ENCODE measurements at places on chromosomes 2 and 18.
A peak's percentile ranks its signal among the peaks of the same experiment; 100 is the strongest.

DNA sequence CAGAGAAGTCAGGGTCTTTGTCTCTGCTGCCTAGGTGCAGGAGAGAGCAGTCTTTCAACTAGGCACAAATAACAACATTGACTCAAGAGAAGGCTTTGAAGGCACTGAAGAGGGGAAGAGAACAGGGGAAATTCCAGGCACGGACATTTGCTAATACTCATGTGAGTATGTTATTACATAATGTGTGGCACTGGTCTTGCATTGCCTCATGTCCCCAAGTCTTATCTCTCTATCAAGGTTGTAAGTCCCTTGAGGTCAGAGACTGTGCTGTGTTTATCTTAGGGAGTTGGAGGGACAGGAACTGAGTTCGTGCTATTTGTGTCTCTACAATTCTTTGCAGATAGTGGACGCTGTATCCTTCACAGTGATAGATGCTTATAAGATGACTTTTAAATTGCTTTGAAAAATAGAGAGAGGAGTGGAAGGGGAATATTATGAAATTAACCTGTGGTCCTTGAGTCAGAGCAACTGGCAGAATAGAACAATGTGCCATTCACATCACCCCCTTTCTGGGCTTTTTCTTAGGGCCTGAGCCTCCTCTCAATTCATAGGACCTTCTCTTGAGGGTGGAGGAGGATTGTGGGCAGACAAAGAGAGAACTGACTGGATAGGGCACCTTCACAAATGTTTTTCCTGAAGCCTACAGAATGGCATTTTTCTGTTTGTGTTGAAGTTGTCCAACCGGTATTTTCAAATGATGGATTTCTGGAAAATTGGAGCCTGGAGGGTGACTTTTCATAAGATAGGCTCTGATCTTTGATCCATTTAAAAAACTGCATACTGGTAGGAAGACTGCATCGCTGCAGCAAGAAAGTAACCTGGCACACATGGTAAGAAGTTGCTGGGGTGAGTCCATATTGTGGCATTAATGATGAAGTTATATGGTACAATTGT, 96.6 kb upstream of the CXCR4 start:
- no peak for DNase-seq

GRCh38 chr2:3683748-3684454, 19.5 kb upstream of the DCDC2C start:
- DNase-seq: no peak

DNA sequence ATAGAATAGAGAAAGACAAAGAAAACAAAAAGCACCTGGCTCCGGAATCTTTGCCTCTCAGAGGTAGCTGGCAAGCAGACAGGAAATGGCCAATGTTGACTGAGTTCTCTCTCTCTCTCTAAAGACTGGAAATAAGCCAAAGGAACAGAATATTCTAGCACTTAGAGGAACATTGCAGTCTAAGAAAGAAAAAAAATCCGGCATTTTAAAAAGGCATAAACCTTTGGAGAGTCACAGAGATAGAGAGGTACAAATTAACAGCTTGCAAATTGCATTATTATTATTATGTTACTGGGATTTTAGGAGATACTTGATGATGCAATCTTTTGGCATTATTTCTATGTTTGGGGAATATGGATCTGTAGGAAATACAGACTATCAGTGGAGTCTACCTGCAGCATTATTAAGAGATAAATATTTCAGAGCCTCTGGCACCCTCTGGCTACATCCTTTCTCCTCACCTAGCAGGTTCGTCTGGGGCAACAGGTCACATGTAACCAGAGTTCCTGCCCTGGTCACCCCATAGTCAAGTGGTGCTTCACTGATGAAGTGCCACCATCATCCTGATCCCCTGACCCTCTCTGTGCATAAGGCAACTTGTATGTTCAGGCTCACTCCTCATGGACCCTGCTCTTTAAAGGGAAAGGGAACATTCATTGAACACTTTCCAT, 318.9 kb upstream of the ACVR2A start:
- no peak for DNase-seq

DNA sequence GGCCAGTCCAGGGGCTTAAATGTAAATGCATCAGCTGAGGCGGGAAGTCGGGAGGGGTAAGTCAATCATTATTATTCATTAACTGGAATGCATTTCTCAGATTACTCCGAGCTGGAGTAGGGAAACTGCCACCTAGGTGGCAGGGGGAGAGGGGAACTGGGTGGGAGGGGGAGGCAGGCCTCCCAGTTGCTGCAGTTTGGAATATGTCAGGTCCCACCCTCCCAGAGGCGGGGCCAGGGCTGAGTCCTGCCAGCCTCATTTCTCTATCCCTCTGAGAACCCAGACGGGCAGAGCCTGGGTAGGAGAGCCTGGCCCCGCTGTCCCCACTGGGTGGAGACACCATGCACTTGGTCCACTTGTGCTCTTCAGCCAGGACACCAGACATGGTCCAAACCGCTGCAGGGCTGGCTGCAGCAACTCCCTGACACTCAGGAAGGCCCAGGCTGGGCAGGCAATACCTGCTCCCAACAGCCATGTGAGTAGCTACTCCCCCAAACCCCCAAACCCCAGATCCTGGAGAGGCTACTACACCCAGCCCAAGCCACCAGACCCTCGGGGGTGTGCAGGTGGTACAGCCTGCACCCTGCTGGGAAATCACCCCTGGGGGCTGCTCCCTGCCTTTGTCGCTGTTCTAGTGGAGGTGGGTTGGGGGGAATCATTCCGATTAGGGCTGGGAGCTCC, at the start of gene GPBAR1:
GPBAR1 (plus strand) TSS at position 274 of the 681 bp plus-strand sequence. CDS start 1,710 bp downstream, outside the sequence.
- no peak for DNase-seq

GRCh38 chr2:158760887-158761286, 34.2 kb upstream of the DAPL1 start:
- DNase-seq: no peak

- no peak for DNase-seq
These were observed 980 bp upstream of the PPP4R1 start for GRCh38 chr18:9615280-9615797.

DNA sequence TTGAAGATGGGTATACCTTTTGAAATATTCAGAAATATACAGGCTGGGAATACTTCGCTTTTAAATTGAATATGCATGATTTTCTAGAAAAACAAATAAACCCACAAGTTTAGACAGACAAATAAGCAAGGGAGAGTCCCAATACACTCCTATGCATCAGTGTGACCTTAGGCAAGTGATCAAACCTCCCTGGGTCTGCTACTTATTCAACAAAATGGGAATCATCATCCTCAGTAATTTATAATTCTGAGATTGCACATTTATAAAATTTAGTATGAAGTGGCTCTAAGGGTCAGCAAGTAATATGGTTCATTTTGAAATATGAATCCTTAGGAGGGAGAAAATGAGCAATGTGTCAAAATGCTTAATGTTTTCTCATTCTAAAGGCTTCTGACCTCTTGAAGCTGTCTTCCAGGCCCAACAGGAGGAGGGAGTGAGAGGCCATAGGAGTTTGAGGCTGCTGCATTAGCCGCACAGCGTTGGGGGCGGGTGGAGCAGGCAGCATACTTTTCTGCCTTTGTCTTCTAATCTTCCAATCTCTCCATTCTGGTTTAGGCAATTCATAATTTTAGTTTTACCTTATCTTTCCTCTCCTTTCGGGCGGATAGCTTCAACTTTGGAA, 155.1 kb downstream of the TRIB2 start:
- no peak for DNase-seq

GRCh38 chr18:45660746-45661145, 45.5 kb downstream of the SLC14A2 start:
- DNase-seq: no peak

DNA sequence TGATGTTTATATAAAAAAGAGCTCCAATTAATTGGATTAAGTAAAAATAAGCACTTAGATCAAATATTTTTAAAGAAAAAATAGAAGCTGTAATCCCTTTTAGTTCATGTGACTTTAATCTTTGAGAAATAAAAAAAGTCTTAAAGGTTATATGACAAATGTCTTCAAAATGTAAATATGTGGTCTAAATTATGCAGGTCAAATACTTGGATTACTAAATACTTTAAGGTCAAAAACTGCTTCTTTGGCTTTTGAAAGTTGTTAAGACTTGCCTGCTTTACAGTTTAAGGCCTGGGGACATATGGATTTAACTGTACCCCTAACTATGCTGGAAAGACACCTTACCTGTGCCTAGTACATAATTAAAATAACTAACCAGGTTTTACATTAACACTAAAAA, 15.5 kb upstream of the PDK1 start:
- no peak for DNase-seq

GRCh38 chr2:186976329-186976728, 127.4 kb upstream of the ZSWIM2 start:
- no peak for DNase-seq

DNA sequence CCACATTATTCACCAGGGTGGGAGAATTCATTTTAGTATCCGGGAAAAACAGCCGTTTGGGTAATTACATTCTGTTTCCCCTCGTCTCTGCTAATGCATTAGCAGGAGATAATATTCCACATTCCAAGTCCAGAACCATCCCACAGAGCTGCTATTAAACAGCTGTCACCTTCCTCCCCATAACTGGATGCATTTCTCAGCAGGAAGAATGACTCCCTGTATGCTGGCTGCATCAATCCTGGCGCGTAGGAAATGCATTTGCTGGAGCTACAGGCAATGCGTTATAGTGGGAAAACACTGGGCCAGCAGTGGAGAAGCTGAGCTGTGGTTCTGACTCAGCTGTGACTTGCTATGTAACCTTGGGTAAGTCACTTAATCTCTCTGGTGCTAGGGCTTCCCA, 246.0 kb downstream of the CLIP4 start:
- no peak for DNase-seq

GRCh38 chr2:234189230-234189629, 138.7 kb downstream of the SPP2 start:
- DNase-seq: no peak

DNA sequence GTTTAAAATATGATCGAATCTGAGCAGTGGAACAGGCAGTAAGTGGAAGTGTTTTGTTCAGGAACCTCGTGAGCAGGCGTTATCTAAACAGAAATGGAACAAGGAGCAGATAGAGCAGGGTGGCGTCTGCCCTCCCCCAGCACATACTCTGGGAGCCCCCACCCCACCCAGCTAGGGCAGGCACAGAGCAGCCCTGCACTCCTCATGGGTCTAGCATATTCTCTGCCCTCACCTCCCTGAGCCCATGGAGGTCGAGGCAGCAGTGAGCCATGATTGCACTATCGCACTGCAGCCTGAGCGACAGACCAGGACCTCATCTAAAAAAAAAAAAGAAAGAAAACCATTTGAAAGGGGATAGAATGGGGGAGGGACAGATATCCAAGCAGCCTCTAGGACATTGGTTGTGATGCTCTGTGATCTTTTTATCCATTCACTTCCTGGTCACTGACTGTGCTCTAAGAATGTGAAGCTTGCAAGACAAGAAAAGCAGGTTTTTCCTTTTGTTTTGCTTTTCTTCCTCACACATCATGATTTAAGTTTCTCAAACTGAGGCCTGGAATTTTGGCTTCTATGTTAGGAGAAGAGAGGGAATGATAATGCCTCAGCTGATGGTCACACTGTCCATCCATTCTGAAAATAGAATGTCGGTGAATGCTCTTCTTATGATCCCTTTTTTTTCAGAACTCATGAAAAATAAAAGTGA, 3.1 kb downstream of the MLPH start:
- no peak for DNase-seq

DNA sequence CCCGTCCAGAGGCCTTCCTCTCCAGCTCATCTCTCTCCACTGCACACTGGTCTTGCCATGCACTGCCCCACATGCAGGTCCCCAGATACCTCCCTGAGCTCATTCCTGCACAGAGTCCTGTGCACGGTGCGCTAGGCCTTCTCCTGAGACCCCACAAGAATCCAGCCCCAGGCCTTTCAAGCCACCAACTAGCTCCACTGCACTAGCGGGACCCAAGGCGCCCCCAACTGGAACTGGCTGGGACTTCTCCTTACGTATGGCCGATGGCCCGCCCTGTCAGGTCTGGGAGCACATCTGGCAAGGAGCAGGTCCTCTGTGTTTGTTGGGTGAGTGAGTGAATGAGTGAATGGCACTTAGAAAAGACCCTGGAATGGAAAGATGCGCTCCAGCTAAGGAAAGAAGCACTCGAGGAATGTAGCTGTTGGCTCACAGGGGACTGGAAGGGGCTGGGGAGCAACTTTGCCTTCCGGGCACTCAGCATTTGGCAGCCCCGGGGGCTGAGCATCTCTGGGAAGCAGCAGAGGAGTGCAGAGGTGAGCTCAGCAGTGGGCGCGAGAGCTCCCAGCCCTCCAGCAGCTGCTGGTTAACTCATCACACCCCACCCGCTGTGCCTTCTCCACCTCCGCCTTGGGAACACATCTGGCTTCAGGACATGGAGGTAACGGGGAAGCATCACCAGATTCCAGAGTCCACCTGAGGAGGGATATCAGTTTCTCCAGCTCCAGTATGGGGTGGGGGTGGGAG, 223.1 kb downstream of the GLI2 start:
- DNase-seq: no peak

DNA sequence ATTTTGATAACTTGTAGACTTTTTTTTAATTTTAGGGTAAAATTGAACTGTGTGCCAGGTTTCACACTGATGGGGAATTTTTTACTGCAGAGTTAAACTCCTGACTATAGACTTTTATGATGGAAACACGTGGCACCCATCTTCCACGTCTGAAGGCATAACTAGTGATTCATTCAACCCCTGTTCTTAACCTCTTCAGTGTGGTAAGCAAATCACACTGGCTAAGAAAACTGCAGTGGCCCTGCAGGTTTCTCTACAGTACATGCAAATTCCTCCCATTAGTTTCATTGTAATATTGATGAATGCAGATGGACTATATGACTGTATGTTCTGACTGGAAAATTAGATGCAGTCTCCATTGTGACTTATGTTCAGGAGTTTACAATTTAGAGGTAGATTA, 47.2 kb downstream of the SMAD4 start:
- DNase-seq: no peak

- no peak for DNase-seq
These were observed 1044.4 kb upstream of the CNTNAP5 start for GRCh38 chr2:122980671-122981070.

- DNase-seq: peak; percentile 37
These were observed 300.9 kb downstream of the PHLPP1 start for GRCh38 chr18:63016270-63016669.

GRCh38 chr2:235938611-235939010, 229.6 kb downstream of the GBX2 start:
- DNase-seq: no peak

DNA sequence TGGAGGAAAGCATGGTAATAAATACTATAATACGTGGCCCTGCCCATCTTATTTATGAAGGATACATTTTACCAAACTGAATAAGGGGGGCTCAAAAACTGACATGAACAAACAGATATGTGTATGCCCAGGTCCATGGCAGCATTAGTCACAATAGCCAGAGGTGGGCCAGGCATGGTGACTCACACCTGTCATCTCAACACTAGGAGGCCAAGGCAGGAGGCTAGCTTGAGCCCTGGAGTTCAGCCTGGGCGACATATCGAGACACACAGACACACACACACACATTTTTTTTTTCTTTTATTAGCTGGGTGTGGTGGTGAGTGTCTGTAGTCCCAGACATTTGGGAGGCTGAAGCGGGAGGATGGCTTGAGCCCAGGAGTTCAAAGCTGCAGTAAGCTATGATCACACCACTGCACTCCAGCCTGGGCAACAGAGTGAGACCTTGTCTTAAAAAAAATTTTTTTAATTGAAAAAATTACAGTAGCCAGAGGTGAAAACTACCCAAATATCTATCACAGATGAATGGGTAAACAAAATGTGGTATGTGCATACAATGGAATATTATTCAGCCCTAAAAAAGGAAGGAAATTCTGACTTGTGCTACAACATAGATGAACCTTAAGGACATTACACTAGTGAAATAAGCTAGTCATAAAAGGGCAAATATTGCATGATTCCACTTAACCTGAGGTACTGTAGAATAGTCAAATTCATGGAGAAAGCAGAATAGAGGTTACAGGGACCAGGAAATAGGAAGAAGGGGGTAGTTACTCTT, 8.0 kb downstream of the ATP8B1 start:
- no peak for DNase-seq

GRCh38 chr2:231613663-231614558, 21.2 kb downstream of the TEX44 start:
- DNase-seq: peak; percentile 97

Measured in SJSA1 (cell line).